ENCODE measurements at places on chromosomes 16 and 17.
A peak's percentile ranks its signal among the peaks of the same experiment; 100 is the strongest.

DNA sequence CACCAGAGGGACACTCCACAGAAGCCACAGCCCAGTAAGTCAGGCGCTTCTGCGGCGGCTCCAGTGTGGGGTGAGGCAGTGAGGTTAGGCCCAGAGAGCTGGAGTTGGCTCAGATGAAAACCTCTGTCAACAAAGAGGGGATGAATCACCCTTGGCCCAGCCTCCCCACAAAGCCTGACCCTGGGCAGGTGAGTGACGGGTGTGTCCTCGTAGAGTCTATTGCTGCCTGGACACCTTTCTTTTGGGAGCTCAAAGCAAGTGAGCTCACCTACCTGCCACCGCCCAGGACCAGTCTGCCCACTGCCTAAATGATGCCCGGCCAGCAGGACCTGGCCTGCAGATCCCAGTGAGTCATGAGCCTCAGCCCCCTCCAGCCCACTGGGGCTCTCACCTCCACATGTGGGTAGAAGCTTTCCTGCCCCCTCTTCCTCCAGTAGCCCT is 24.9 kb upstream of the DBNDD1 start:
- DNase-seq = no peak

- peak; percentile 67 for DNase-seq
Measured at GRCh38 chr17:40107522-40108174, 7.3 kb upstream of the NR1D1 start.

GRCh38 chr16:67953641-67954375 is 9.9 kb upstream of the LCAT start:
- DNase-seq = no peak

- no peak for DNase-seq
Measured at GRCh38 chr17:75478508-75478907, 22.1 kb downstream of the TMEM94 start.

DNA sequence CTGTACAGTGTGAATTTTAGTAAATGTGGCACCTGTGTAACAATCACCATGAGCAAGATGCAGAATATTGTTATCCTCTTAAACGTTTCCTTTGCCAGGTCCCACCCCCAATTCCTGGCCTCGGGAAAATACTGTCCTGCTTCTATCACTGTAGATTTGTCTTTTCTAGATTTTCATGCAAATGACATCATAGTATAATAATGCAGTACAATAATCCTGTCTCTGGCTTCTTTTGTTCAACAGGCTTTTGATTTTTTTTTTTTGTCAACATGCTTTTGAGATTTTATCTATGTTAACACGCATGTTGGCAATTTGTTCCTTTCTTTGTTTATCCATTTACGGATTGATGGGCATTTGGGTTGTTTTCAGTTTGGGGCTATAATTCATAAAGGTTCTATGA is 20.4 kb upstream of the HEATR3 start:
- DNase-seq = no peak

DNA sequence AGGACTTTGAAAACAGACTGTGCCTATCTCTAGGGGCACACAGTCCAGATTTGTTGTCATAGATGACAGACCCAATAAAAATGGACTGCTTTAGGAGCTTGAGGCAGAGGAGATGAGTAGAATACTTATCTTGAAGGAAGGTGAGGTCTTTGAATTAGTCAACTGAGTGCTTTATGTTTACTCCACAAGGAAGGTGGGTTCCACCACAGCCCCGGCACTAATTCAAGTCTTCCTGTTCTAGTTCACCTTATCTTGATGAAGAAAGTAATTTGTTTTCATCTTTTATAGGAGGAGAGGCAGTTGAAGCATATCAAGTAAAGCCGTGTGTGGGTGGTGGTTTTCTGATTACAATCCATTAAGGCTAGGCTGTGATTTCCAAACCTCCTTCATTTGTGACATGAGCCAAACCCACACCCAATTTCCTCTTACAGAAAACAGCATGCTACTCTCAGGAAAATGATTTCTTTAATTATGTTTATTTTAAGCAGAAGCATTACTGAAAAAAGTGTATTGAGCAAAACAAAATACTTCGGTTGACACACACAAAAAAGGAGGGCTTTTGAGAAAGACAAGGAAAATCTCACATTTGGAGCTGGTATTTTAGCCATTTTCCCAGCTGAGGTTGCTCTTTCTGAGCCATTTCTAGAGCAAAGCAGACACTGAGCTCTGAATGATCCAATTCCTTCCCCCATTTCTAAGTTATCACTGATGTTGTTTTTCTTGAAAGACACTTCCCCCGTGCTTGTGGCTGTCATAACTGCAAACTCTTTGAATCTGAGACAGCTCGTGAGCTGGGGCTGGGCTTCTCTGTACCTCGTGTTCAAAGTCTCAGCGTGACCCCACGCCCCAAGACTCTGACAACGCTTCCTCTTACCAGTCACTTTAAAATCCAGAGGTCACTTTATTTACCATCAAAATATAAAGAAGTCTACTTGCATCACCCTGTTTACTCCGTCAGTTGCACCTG is 35.4 kb downstream of the CDRT15 start:
- DNase-seq = no peak

DNA sequence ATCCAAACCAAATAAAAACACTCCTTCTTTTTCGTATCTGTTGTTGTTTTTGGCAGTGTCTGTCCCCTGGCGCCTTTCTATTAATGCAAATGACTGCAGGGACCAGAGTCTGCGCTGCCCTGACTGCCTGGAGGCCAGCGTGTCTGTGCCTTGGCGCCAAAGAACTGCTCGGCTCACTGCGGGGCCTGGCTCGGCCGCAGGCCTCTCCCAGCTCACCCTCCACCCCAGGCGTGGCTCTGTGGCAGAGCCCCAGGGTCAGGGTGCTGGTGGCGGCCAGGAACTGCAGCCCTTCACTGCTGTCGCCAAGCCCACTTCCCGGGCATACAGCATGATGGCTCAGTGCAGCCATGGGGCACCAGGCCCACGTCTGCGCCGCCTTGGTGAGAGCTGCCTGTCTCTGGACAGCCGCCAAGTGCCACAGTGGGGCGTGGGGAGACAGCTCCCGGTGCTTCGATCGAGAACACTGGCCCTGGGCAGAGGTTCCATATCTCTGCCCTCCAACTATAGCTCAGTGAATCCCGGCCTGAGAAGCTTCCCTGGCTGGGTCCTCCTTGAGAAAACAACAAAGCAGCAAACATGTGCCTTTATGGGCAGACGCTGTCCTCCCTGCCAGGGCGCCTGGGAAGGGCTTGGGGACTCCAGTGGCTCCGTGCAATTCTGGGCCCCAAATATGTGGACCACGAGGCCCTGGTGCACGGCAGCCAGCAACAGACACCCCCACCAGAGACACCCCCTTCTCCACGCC is 11.1 kb downstream of the CANT1 start:
- peak; percentile 43 for DNase-seq

- no peak for DNase-seq
Measured at GRCh38 chr16:86789621-86790051, 211.3 kb downstream of the FOXL1 start.

Data from activated CD8-positive, alpha-beta memory T cell treated with anti-CD3 and anti-CD28 coated beads, Interleukin-2, amount 50 U/mL, for 48 hours (primary cell).